Activated naive CD8-positive, alpha-beta T cell treated with anti-CD3 and anti-CD28 coated beads for 36 hours (primary cell): ENCODE measurements at places on chromosomes 2 and 18. TPM values are rescaled to one million over a fixed set of nuclear protein-coding genes. Genes with fewer than 3 reads are reported as not detected.

DNA sequence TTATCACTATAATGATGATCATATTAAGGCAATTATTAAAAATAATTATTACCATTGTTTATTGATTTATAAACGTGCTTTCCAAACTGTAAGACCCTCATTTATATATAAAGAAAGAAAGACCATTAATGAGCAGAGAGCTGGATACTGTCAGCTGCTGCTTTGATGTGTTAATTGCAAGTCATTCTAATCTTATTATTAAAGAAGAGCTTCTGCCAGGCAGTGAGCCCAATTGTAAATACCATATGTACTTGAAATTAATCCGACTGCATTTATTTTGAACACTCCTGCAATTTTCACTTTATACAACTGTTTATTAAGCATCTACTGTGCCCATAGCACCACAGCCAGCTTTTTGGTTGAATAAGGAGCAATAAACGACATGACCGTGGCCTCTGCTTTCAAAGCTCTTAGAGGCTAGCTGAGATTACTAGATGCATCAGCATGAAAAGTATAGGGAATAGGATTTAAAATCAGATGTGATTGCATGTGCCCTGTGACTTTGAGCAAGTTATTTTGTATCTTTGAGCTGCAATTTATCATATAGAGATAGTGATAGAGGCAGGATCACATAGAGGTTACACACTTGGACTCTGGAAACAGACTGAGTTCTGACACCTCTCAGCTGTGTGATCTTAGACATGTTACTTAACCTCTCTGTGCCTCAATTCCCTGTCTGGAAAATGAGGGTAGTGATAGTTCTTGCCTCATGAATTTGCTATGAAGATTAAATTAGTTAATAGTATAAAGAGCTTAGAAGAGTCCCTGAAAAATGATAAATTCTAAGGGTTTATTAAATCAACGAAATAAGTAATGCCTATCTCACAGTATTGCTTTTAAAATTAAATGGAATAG is 83.4 kb downstream of the MYCN start:
- H3K4me1 ChIP-seq, result no peaks in the 10 kb centered on the region
- H3K27me3 ChIP-seq, result peaks cover 4% of the 10 kb centered on the region
- no peaks in the 10 kb centered on the region for H3K36me3 ChIP-seq
- H3K27ac ChIP-seq, result no peak overlapping the region

- DNase-seq, result no peak
- no peak overlapping the region for H3K27ac ChIP-seq
- no peaks in the 10 kb centered on the region for H3K36me3 ChIP-seq
- H3K4me1 ChIP-seq, result no peaks in the 10 kb centered on the region
Measured at GRCh38 chr2:214265991-214266489, 144.8 kb upstream of the VWC2L start.

DNA sequence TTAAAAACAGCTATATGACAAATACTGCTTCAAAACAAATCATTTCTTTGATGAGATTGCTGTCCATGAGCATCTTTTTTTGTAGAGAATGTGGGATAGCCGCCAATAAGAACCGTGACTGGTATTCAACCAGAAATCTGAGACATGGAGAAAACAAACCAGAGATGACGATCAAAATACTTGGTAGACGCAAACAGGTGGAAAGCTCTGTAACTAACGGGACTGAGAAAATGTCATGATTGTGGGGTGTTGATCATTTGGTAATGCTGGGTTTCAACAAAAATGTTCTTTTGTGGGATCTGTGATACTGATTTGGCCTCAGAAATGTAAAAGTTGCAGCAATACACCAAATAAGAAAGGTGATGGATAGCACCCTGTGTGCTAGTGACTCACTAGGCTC is 364.8 kb downstream of the NYAP2 start:
- no peaks in the 10 kb centered on the region for H3K36me3 ChIP-seq
- H3K4me3 ChIP-seq, result no peak overlapping the region
- H3K4me1 ChIP-seq, result no peaks in the 10 kb centered on the region

DNA sequence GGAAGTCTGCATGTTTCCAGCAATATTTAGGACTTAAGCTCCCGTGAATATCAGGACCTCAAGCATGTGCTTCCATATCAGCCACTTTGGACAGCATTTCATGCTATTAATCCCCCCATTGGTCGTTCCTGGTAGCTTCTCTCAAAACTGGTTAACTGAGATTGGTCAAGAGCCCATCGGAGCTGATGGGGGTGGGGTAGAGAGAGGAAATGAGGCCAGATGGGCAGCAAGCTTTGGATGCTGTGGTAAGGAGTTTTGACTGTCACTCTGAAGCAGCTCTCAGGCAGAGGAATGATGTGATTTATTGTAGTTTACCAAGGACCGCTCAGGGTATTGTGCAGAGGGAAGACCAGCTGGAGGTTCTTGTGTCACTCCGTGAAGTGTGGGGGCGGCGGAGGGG is 81.8 kb downstream of the FAM168B start:
- H3K27me3 ChIP-seq, result no peaks in the 10 kb centered on the region
- H3K4me3 ChIP-seq, result no peak overlapping the region
- peaks cover 36% of the 10 kb centered on the region for H3K4me1 ChIP-seq
- no peak overlapping the region for H3K27ac ChIP-seq
- DNase-seq, result no peak
- H3K36me3 ChIP-seq, result peaks cover 4% of the 10 kb centered on the region

GRCh38 chr2:72895759-72896281 is 8.6 kb downstream of the SPR start:
- DNase-seq, result no peak
- H3K4me1 ChIP-seq, result no peaks in the 10 kb centered on the region
- no peak overlapping the region for H3K4me3 ChIP-seq
- peaks cover 3% of the 10 kb centered on the region for H3K36me3 ChIP-seq
- H3K27me3 ChIP-seq, result peaks cover 51% of the 10 kb centered on the region

DNA sequence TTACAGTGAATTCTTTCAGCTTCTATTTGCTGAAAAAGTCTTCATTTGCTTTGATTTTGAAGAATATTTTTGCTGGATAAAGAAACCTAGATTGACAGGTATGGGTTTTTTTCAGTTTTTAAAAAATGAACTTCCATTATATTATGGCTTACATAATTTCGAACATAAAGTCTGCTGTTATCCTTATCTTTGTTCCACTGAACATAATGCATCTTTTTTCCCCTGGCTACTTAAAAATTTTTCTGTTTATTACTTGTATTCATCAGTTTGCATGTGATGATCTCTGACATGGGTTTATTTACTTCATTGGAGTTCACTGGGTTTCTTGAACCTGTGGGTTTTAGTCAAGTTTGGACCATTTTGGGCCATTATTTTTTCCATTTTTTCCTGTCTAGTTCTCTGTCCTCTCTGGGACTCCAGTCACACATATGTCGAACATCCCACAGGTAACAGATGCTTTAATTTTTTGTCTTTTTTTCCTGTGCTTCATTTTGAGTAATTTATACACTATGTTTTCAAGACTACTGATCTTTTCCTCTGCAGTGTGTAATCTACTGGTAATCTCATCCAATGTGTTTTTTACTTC is 33.1 kb downstream of the SEC11C start:
- no peaks in the 10 kb centered on the region for H3K4me1 ChIP-seq
- H3K36me3 ChIP-seq, result peaks cover 3% of the 10 kb centered on the region
- H3K4me3 ChIP-seq, result no peak overlapping the region
- H3K27me3 ChIP-seq, result peaks cover 6% of the 10 kb centered on the region

The MYL1 gene
- total RNA-seq, result not detected

The REL gene
- total RNA-seq, result 61.5 TPM
